Occipital lobe (tissue), 3 donors: ENCODE measurements at places on chromosomes 16 and 17. TPM values are rescaled to one million over a fixed set of nuclear protein-coding genes. Genes with fewer than 3 reads are reported as not detected.
A peak's percentile ranks its signal among the peaks of the same experiment; 100 is the strongest.

DNA sequence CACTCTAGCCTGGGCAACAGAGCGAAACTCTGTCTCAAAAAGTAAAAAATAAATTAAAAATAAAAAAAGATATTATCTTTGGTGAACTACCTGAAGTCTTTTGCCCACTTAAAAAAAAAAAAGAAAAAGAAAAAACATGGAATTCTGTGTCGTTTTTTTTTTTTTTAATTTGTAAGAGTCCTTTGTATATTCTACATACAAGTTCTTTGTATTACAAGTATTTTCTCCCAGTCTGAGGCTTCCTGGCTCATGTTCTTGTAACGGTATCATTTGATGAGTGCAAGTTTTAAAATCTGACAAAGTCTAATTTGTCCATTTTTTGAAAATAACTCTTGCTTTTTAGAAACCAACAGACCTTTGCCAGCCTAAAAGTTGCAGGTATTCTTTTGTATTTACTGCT is 12.2 kb upstream of the CBX2 start:
- DNase-seq: no peak

- DNase-seq: no peak
Measured at GRCh38 chr17:78645421-78646295, 68.5 kb upstream of the DNAH17 start.

DNA sequence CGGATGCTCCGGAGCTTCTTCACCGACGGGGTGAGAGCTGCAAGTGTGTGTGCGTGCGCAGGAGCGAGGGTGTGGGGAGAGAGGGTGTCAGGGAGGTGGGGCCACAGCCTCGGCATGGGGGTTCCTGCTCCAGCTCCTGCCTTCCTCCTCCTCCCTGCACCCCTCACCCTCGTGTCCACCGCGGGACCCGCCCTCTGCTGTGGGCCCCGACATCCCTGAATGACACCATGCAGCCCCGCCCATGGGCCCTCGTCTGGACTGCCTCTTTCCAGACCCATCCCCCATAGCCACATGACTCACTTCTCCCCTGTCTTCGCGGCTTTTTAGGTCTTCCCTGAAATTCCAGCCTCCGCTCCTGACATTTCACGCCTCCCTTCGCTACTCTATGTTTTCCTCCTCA is 41.6 kb downstream of the ARHGAP23 start:
- DNase-seq: no peak

GRCh38 chr17:836151-836550 is 54.0 kb downstream of the MRM3 start:
- no peak for DNase-seq

GRCh38 chr17:65522751-65523404 is 38.6 kb downstream of the AXIN2 start:
- DNase-seq: no peak

DNA sequence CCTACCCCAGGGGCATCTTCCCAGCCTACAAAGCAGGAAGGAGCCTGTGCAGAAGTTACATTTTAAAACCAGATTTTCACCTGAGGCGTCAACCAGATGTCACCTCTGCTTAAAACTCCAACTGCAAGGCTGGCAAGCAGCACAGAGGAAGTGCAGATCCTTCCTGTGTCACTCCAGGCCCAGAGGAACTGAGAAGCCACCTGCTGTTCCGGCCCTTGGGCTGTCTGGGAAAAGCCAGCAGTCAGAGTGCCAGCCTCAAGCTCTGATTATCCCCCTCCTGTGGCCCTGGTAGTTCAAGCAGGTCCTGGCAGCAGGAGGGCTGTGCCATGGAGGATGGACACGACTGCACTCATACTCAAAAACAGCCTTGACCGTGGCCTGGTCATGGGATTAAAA is 10.2 kb downstream of the POLR2C start:
- DNase-seq: no peak

GRCh38 chr16:88426018-88426417 is 27.1 kb upstream of the ZFPM1 start:
- no peak for DNase-seq

DNA sequence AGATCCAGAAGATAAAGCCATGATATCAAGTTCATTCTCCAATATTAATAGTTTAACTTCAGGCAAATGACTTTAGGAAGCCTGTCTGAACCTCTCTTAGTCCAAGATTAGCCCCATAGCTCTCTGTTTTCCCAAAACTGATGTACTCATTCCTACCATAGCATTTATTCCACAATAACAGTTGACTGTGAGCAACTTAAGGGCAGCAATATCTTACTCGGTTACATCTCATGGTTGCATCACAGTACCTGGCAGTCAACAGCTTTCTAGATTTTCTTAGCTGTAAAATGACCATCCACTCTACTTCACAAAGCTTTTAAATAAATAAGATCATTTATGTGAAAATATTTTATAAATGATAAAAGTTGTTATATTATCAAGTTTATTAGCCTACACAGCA is 58.2 kb upstream of the STAC2 start:
- DNase-seq: no peak

- DNase-seq: no peak
Measured at GRCh38 chr17:37802712-37803416, 58.0 kb upstream of the HNF1B start.

DNA sequence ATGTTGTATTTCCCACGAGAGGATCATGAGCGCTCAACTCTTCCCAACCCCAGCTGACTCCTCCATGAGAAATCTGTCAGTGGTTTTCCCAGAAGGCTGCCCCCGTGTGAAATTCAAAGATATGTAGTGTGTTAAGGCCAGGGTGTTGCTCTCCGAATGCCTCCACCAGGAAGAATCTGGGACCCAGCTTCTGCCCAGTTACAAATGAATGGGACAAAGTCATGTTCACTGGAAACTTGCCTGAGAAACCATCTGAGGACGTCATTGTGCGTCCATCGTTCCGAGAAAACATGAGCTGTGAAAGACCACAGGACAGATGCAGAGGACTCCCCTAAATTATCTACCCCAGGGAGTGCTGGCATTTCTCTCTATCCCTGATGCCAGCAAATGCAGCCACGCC is 86.0 kb downstream of the AIPL1 start:
- no peak for DNase-seq

DNA sequence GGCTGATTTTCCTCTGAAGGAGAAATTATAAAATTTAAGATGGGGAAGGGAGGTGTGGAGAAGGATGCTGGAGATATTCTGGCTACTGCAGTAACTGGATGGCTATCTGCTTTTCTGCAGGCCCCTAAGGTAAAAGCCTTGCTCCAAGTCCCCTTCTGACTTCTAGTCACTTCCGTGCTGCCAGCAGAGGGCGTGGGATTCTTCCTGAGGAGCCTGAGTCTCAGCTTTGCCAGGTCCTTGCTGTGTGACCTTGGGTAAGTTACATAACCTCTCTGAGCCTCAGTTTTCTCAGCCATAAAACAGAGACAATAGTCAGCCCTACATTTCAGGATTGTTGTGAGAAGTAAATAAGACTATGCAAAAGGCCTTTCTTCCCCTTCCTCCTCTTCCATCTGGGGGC is 24.3 kb upstream of the TMEM220 start:
- DNase-seq: no peak

GRCh38 chr17:72614871-72615626 is 477.4 kb downstream of the SLC39A11 start:
- DNase-seq: peak; percentile 52

GRCh38 chr17:76009969-76010661 is 9.5 kb downstream of the CDK3 start:
- DNase-seq: no peak

- DNase-seq: no peak
Measured at GRCh38 chr16:14576069-14576468, 54.0 kb downstream of the PARN start.

- DNase-seq: no peak
Measured at GRCh38 chr17:8647956-8648355, 17.4 kb upstream of the MYH10 start.

GRCh38 chr16:2447920-2448583 is 11.9 kb upstream of the TEDC2 start:
- DNase-seq: no peak

- no peak for DNase-seq
Measured at GRCh38 chr17:13491916-13492736, 109.6 kb downstream of the HS3ST3A1 start.

DNA sequence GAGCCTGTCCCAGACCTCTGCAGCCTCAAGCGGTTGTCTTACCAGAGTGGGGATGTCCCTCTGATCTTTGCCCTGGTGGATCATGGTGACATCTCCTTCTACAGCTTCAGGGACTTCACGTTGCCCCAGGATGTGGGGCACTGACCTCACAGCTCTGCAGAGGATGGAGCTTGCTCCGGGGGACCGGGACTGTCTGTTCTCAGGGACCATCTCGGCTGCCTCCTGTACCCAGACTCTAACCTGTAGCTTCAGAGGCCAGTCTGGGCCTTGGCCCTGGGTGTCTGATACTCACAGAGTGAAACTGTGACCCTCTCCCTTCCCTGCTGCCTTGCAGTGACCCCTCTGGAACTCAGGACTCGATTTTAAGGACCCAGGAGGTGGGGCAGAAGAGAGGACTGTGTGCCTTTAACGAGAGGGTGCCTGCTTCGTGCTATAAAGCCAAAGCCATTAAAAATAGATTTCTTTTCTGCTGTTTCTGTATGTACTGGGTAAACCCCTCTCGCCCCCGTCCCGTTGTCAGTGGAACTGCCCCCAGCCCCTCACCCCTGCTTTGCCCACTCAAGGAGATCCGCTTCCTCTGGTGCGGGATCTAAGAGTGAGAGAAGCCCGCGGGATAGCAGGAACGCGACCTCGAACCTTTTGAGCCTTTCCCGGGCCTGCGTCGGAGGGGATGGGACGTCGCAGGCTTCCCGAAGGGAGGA is 1.1 kb upstream of the LLGL2 start:
- DNase-seq: no peak

DNA sequence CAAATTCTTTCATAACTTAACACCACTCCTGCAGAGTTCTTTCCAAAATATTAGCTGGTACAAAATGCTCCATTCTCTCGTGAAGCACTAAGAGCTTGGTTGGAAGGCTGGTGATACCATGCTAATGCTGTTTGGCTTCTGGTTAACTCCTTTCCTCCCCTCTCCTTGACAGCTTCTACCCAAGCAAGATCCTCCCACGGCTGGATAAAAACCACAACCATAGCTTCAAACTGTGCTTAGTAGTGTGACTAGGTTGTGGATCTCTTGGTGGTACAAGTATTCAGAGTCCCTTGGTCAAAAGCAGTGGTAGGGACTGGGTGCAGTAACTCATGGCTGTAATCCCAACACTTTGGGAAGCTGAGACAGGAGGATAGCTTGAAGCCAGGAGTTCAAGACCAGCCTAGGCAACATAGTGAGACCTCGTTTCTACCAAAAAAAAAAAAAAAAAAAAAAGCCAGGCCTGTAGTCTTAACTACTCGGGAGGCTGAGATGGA is 2.3 kb downstream of the PHAF1 start:
- DNase-seq: no peak

DNA sequence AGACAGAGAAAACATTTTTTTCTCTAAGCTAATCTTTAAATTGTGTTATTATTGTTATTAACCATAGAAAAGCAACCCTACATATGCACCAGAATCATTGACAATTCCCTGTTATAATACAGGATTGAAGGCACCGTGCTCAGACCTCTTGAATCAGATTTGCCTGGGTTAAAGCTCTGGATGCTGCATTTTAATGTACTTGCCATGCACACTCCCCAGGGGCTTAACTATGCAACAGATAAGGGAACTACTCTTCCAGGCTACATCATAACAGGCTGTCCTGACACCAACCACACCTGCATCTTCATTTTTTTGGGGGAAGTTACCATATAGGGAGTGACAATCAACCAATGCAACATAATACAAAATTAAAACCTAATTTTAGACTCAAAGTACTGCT is 1187.6 kb upstream of the CDH8 start:
- no peak for DNase-seq

GRCh38 chr17:78974635-78975591 is 4.8 kb downstream of the LGALS3BP start:
- no peak for DNase-seq

- no peak for DNase-seq
Measured at GRCh38 chr17:6753006-6753445, 2.8 kb upstream of the XAF1 start.

DNA sequence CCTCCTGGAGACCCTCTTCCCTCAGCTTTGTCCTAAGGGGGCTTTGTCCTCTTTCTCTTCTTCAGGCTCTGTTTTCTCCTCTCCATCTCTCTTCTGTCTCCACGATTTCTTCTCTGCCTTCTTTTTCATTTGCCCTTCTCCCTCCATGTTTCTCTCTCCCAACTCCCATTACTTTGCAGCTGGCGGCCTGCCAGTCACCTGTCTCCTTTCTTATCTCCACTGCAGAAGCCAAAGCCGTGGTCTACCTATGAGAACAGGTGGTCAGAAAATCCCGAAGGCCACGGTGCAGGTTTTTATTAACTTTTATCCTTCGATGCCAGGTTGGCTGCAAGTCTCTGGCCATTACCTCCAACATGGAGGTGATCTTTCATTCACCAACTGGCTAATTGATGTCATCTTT is 45.1 kb downstream of the FZD2 start:
- DNase-seq: no peak

MT1X gene
- 14.5 TPM for total RNA-seq

CACNG5 gene
- total RNA-seq: 0.31 TPM

RMI2 gene
- total RNA-seq: 4.1 TPM

TAT gene
- 0.31 TPM for total RNA-seq

DLX4 gene
- total RNA-seq: not detected

TIMM22 gene
- 12.0 TPM for total RNA-seq
